Effector CD8-positive, alpha-beta T cell (primary cell): ENCODE measurements at places on chromosomes 3 and 15.

DNA sequence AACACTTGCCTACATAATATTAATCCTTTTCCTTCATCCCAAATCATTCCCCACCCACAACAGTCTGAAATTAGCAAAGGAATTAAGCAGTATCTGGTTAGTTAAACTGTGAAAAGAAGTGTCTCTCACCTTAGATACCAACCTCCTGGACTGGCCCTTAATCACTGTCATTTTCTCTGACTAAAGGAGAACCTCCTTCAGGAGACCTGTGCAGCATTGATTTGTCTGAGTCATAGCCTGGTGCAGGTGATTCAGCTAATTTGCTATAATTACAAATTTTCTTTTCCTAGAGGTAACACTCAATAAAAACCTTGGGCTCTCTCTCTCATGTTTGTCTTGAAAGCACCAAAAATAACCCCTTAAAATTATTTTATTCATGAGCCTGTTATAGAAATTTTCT, 279.8 kb upstream of the SEMA6D start:
- DNase-seq: no peak

DNA sequence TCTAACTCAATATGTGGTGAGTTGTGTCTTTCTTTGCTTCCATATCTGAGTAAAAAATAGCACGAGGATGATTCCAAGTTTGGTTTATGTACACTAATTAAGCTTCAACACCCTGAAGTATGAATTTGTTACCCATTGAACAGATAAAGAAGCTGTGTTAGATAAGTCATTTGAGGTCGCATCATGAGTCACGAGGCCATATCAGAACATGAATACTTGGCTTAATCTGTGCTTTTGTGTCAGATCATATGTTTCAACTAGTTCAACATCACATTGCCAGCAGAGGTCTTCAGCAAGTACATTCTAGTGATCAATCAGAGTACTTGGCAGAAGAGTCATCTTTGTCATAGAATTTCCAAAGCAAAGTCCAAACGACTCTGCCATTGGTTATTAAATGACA, 26.3 kb upstream of the MITF start:
- no peak for DNase-seq

- no peak for DNase-seq
Measured at GRCh38 chr15:92693691-92694331, 38.2 kb upstream of the FAM174B start.

- no peak for DNase-seq
Measured at GRCh38 chr3:72407766-72408165, 440.5 kb downstream of the SHQ1 start.
